ENCODE measurements at places on chromosomes 12 and 14.

DNA sequence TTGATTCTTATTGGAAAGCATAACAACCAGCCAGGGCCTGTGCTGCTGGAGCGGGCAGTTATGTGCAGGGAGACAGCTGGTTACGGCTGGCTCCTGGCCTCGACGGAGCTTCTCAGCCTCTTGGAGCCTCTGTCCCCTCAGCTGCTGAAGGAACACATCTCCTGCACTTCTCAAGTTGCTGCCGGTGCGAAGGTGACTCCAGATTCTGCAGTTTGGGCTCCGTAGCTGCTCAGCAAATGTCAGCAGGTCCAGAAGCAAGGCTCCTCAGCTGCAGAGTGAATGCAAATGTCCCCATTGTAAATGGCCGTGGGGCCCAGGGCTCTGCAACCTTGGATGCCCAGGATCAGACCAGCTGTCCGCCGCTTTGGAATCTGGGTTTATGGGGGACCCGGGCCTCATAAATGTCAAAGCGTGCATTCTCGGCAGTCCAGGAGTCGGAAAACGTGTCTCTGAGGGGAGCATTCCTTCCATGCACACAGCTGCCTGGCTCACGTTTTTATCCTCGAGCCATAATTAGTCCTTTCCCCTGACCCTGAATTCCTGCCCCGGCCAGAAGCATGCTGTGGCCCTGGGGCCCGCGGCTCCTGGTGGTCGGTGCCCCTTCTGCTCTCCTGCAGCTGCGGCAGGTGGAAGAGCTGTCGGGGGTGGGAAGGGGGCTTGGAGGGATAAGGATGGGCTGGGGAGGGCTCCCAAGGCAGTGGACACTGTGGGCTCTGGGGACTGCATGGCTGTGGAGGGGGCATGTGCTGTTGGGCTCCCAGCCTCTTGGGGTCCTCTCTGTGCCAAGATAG, 106.0 kb downstream of the KIF26A start:
- no peak for DNase-seq

GRCh38 chr12:131276501-131277185, 322.9 kb downstream of the ADGRD1 start:
- no peak for DNase-seq

DNA sequence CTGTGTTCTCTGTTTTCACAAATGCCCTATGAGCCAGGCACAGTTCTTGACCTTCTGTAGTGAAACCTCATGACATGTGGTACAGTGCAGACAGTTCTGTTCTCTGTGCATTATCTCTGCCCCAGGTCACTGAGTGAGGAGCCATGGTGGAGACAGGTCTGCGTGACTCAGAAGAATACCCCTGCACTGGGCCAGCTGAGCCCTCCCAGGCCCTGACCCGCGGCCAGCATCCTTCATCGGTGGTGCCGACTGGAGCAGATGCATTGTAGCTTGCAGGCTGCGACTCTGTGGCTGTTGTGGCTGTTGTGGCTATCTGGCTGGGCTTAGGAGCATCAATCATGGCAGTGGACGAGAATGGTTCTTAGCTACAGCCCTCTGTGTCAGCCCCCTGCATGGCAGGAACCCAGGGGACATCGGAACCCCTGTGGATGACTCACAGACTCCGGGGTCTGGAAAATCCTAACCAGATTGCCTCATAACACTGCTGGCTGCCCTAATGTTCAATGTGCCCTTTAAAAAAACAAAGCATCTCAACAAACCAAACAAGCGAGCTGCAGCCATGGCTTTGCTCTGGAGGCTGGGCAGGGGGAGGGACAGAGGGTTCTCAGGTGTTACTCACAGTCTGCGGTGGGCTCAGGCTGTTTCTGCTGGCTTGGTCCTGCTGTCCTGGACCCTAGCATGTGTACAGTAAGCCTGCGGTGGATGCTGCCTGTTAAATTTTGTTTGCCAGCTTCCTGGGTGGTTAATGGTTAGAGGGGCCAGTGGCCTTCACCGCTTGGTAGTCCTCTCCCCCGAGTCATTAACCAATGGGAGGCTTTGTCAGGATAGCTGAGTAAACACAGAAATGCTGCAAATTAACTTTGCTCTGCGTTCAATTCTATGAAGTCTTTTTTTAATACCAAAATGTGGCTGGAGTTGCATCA, at the start of gene SERPINA6:
SERPINA6 (minus strand) TSS at position 689 of the 923 bp plus-strand sequence. CDS start 8,688 bp downstream, outside the sequence.
- no peak for DNase-seq

DNA sequence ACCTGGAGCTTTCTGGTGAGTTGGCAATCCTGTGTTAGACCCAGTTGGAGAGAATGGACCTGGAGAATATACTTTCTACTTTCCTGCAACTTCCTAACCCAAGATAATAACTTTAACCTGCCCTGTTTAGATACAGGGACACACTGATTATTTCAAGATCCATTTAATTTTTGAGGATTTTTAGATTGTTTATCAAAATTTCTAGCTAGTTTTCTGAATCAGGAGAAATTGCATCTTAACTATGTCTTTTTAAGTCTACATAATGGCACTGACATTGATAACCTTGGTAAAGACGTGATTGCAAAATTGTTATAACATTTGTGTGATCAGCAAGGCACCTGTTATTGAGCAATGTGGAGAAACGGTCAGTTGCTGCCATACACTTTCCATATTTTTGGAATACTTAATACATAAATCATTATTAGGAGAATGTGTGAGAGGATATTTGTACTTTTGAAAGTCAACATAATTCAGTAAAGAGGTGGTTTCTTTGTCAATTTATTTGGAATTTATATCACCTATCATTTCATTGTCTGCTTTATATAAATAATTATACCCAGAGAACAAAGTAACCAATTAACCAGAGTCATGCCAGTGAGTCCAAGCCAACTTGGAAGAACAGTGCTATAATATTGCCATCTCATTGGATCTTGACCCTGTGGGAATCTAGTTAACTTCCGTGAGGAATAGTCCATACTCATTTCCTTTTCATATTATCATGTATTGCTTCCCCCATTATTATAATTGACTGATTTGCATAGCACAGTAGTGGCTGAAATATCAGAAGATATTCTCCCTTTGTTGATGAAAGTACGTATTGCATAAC, 28.4 kb downstream of the NFYB start:
- DNase-seq = no peak

DNA sequence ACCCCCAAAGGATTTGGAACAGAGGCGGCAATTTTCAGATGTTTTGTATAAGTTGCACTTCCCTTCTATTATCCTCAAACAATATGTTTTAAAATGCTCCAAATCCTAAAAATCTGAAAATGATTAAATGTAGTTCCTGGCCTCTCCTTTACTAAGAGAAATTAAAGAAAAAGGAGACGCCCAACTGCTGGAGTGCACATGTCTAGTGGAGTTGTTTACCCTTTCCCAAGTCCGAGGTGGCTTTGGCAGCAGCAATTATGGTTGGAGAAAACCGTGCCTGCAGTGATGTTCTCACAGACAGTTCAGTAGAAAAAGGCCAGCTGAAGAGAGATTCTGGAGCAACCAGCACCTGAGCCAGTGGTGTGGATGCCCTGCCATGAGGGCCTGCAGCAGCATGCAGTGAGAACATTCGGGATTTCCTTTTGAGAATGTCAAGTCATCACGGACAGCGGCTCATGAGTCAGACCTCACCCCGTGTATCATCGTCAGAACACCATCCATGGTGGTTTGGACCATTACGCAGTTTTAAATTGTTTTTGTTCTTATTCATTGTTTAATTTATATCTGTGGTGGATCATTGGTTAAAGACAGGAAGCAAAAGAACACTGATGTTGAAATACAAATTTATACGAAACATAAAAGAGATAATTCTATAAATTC, 179.0 kb upstream of the KRR1 start:
- DNase-seq = no peak

DNA sequence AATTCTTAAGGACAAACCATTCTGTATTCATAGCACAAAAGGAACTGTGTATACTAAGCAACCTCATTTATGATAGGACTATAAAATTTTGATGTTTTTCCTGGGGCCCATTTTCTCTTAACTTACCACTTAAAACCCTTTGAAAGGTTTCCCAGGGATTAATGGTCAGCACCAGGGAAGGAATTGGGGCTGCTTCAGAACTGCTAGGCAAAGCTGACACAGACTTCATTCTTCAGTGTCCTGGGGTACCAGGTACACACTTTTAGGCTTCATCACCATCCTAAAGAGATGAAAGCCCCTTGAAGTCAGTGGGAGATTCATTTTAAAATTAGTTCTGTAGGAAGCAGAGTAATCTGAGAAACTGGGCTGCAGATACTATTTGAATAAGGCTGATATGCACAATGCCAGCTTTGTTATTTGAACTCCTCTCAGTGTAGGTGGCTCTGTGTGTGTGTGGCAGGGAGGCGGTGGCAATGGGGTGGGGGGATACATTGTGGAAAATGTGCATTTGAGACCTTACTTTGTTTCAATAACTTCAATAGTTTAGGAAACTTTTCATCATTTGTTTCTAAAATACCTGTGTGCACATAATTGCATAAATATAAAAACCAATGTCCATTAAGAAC, 329.3 kb upstream of the DCN start:
- DNase-seq = no peak

DNA sequence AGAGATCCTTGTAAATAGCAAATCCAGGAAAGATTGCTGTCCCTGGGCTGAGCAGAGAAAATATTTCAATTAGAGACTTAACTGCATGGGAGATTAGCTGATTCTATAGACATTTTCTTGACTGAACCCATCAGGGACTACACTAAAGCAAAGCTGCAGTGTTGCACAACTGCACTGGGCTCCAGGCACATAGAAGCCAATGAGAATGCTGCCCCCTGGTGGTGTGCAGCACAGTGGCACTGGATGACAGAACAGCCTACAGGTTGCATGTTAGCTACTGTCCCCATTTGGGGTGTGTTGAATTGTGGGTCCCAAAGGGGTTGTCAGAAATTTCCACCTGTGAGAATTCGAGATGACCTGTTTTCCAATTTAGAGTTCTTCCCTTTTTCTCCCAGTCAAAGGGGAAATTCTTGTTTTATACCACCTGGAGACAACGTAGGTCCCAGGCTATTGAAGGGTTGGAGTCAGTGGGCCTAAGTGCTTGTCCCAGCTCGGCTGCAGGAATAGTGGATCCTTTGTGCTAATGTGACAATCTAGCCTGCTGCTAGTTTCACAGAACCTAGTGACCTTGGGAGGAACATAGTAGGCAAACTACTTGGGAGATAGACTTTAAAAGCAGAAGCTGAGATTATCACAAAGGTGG, 114.7 kb downstream of the SLC8A3 start:
- DNase-seq = no peak

- peak; percentile 63 for DNase-seq
Measured at GRCh38 chr12:10673659-10674384, at the start of gene STYK1. Gene STYK1 (minus strand): TSS chr12:10674052. CDS start chr12:10634618, 39,434 bp downstream.

GRCh38 chr12:131829356-131829747, 1.2 kb downstream of the MMP17 start:
- DNase-seq = no peak

GRCh38 chr12:80681-81190, 14.2 kb downstream of the IQSEC3 start:
- DNase-seq = no peak

DNA sequence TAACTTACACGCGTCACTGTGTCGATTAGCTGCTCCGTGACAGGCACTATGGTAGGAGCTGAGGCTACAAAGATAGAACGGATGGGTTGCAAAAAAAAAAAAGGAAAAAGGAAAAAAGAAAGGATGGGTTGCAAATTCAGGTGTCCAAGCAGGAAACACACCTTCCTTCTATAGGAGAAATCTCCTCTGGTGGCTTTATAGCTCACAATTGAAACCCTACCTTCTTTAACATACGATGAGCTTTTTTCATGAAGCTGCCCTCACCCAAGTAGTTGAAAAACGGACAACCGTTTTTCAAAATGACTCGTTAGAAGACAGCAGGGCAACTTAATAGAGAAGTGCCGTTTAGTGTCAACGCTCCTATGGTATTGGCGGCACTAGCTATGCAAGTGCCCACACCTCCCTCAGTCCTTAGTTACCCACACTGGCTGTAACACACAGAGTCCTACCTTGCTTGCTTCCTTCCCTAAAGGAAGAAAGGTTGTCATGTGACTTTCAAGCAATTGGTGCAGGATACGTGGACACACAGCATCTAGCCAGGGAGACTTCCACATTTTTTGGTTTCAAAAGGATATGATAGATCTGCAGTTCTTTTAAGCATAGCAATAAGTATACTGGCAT, 682 bp upstream of the TRIP11 start:
- DNase-seq = no peak

- DNase-seq = no peak
Measured at GRCh38 chr12:76303989-76304460, 44.2 kb downstream of the BBS10 start.

- DNase-seq = no peak
Measured at GRCh38 chr12:109927622-109928021, 27.5 kb downstream of the TCHP start.

GRCh38 chr14:100592461-100592891, 5.3 kb upstream of the BEGAIN start:
- no peak for DNase-seq

DNA sequence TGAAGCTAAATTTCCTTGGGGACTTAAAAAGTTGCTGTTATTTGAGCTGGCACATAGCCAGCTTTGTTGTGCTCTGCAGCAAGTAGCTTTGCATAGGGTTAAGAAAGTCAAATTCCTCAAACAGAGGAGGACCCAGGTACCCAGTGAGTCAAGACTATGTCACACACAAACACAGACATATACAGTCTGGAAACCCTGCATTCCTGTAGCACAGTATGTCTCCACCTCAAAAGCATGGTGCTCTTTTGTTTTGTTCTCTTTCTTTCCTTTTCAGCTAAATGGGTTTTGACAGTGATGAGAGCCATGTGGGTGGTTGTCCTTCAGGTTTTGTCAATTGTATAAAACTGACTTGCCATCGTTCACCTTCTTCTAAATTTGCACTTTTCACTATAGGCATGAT, 179.6 kb upstream of the DIO2 start:
- DNase-seq = no peak

DNA sequence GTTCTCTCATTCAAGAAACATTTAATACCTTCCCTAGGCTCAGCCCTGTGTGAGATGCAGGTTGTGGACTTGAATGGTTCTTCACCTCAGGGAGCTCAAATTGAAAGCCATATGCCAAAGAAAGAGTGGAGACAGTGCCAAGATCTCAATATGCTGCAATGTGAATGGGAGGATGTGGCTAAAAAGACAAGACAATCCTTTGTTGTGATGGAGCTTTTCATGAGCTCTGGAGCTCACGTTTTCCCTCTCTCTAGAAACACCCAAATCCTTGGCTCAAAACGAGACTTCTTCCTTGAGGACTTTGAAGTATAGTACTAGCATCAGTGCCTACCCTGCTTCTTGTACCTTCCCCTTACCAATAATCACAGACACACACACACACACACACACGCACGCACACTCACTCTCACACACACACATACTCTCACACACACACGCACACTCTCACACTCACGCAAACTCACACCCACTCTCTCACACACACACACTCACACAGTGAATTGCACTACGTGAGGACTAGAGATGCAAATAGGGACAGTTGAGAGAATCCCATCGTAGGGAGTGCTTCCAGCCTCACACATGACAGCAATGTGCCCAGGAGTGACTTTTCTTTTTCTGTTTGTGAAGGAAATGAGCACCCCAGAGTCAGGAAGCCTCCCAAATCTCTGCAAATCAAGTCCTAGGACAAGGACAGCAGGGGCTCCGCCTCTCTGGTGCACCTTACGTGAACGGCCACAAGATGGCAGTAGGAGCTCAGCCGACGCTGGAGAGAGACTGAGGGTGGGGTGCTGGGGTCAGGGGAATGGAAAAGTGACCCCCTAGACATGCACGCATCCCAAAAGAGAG, 231.4 kb downstream of the PCNX1 start:
- no peak for DNase-seq
